ENCODE measurements at places on chromosomes 13 and 19.

GRCh38 chr13:102648046-102648445 lies 46.8 kb downstream of the METTL21C start:
- DNase-seq: no peak

DNA sequence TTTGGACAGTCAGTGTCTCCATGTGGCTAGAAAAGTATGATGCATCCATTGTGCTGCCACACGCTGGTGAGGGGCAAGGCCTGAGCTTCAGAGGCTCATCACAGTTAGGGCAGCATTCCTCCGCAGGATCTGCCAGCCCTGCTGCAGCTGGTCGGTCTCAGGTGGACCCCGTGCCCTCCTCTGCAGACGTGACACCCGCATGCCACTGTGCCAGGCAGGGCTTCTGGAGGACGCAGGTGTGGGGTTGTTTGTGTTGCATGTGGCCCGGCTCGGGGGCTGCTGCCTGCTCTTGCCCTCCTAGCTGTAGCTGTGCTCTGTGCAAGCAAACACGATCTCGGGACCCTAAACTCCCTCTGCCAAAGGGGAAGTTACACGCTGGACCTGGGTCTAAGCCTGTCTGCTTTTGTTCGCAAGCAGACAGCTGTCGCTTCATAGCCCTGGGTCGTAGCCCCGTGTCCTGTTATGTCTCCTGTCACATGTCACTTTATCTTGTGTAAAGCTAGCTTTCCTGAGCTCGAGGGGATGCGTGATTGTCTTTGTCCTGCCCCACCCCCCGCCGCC lies 45.3 kb downstream of the SLC7A9 start:
- no peak for DNase-seq

- no peak for DNase-seq
These were observed 37.7 kb downstream of the DLEU7 start for GRCh38 chr13:50805805-50806204.

- DNase-seq: no peak
These were observed 13.9 kb downstream of the FOXO1 start for GRCh38 chr13:40652588-40652940.

- DNase-seq: no peak
These were observed 1148.6 kb upstream of the PRR20A start for GRCh38 chr13:55992145-55992544.

DNA sequence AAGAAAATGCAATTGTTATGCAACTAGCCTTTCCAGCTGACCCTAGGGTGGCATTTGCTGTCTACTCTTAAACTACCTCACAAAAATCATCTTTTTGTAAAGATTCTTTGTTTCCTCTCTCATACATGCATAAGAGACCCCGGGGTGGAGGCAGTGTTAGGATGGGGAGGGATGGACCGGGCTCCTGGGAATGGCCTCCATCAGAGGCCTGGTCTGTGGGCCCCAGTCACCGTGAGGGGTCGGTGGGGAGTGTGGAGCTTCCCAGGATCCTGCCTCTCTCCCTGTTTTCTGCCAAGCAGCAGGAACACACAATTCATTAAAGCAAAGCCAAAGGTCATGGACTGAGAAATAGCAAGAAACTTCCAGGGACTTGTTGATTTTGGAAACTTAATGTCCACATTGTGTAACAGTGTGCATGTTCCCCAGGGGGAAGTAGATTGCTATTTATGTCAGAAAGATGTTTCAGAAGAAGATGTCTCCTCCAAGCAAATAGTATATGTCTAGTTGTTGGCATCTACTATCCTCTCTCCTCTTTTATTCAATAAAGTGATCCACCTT lies 241.4 kb downstream of the ENOX1 start:
- peak; percentile 71 for DNase-seq

GRCh38 chr19:57708641-57709361 lies at the start of gene ZNF154:
Gene ZNF154, minus strand, starts transcription at chr19:57709204. Its CDS starts 233 bp downstream, at chr19:57708971.
- DNase-seq: peak; percentile 53

GRCh38 chr13:60716313-60716712 lies 319.3 kb downstream of the TDRD3 start:
- no peak for DNase-seq

GRCh38 chr19:57888560-57889231 lies at the start of gene ZNF814:
Gene ZNF814, minus strand, starts transcription at chr19:57889037. Its CDS starts 235 bp downstream, at chr19:57888802.
- DNase-seq: peak; percentile 56

- no peak for DNase-seq
These were observed 61.7 kb upstream of the F7 start for GRCh38 chr13:113043931-113044330.

DNA sequence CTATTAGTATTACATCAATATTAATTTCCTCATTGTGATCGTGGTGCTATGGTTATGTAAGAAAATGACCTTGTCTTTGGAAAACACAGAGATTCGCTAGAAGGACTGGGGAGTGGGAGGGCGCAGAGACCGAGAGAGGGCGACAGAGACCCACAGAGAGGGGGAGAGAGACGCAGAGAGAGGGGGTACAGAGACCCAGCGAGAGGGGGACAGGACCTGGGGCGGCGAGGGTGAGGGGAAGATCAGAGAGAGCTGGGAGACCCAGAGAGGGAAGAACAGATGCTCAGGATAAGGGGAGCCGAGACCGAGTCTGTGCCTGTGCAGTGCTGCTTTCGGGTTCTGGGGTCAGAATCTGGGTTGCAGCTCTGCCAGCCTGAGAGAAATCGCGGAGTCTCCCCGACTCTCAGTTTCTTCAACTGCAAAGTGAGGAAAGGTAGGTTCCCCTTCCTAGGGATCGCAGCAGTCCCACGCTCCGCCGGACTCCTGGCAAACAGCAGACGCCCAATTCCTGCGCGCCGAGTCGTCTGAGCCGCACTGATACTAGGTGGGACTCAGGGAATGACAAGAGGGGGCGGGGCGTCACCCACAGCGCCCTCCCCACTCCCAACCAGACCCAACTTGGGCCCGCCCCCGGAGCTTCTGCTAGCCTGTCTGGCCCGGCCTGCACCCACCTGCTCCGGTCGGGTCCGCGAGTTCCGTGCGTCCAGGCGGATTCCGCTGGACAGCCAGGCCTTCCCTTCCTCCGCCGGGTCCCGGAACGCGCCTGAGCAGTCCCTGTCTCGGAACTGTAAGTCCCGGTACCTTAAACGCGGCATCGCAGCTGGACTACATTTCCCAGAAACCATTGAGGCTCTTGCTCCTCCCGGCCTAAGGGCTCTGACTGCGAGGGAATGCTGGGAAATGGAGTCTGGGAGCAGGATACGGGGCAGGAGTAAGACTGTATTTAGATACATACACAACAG lies 15.3 kb downstream of the IZUMO2 start:
- DNase-seq: peak; percentile 21

DNA sequence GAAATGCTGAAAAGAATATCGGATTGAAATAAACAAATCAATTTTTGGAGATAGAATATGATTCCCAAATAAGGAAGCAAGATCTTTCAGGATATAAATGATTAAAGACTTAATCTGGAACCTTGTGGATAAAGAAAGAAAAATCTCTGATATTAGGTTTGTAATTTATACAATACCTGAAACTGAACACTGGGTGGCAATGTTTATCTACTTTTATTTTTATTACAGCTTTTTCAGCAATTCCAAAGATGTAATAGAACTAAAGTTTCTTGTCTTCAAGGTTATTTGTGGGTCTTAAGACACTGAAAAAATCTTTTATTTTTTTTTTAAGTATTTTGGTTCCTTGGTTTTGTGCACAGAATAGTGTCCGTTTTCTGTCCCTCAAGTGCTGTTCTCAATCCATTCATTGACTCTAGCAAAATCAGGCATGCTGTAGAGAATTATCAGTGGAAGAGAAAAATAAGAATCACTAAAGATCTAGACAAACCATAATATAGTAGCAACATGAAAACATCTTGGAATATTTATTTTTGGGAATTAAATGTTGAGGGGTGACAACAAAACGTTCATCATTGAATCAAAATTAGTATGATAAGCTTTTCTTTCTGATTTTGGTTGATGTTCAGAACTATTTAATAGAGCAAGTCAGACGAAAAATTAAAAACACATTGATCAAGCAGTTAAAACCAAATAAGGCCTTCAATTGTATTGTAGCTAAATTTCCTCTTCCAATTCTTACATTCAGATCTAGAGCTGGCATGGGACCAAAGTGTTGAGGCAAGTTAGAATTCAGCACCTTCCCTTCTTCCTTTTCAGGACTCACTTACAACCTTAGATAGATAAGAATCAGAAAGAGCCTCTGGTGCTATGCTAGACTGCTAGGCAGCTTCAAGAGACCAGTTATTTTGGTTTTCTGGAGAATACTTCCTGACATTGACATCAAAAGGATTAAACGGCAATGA lies 704.4 kb upstream of the PCDH20 start:
- no peak for DNase-seq

DNA sequence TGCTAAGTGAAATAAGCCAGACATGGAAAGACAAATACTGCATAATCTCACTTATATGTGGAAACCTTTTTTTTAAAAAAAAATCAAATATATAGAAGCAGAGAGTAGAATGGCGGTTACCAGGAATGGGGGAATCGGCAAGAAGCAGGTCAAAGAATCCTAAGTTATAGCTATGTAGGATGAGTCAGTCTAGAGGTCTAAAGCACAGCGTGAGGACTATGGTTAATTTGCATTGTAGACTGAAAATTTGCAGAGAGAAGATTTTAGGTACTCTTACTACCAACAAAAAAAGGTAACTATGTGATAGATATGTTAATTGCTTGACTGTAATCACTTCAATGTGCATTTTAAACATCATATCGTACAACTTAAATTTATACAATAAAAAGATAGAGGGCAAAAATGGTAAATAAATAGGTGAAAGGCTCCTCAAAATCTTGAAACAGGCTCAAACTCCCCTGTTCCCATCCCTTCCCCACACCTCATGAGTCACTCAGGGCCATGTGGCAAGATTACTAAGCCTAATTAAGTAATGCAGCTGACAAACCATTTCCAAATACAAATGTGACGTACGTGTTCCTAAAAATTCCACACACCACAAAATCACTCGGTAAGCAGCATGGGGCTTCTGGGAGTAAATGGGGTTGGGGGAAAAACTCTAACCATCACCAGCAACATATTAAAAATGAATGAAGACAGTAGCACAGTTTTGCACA lies 159.0 kb downstream of the USP12 start:
- DNase-seq: no peak

GRCh38 chr13:25860862-25861261 lies 191.0 kb downstream of the SHISA2 start:
- no peak for DNase-seq

DNA sequence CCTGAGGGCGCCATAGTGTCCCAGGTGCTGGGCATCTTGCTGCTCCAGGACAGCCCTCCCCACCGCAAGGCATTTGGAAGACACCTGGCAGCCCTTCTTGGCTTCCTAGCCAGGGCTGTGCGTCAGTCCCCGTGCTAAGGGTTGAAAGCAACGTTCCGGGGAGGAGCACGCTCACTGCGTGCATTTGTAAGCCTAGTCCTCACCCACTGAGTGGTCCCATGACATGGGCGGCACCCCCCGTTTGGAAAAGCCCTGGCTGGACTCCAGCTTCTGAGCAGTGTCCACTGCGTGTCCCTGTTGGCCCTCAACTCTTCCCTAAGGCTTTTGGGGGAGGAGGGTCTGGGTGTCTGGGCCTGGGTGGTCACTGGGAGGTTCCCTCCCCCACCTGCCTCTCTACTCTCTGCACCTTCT lies 76.3 kb upstream of the GPR183 start:
- no peak for DNase-seq

GRCh38 chr19:51784922-51785690 lies 9.9 kb upstream of the FPR3 start:
- no peak for DNase-seq

DNA sequence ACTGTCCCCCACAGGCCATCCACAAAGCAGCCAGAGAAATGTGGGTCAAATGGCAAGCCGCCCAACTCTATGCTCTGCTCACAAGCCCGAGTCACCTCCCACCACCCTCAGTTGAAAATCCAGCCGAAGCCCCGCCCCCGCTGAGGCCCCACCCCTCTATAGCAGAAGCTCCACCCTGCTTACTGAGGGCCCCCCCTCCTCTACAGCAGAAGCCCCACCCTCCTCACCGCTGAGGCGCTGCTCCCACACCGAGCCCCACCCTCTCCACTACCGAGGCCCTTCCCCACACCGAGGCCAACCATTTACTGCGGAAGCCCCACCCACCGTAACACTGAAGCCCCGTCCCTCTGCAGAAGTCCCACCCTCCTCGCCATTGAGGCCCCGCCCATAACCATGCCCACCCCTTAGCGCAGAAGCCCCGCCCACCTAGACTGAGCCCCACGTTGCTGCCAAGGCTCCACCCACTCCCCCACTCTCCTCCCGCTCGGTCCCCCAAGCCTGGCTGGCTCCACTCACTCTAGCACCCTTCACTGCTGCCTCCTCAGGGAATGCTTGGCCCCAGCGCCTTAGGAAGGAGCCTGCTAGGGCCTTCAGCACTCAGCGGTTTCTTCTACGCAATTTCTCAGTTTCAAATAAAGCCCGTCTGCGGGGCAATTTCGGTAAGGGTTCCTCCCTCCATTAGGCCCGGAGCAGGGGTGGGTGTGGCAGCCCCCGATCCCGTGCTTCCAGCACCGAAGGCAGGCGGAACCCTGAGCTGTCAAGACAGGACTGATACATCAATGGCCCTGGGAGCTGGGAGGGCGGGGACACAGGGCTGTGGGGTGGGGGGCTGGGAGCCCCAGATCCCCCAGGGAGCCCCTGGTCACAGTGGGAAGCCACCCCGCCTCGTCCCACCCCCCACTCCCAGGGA lies 9.0 kb upstream of the MYDGF start:
- no peak for DNase-seq

GRCh38 chr19:56671613-56671994 lies at the start of gene ZNF835:
Gene ZNF835, minus strand, starts transcription at chr19:56671757. Its CDS starts 6,559 bp downstream, at chr19:56665198.
- DNase-seq: no peak

GRCh38 chr19:10521461-10522171 lies 4.4 kb upstream of the S1PR5 start:
- no peak for DNase-seq

DNA sequence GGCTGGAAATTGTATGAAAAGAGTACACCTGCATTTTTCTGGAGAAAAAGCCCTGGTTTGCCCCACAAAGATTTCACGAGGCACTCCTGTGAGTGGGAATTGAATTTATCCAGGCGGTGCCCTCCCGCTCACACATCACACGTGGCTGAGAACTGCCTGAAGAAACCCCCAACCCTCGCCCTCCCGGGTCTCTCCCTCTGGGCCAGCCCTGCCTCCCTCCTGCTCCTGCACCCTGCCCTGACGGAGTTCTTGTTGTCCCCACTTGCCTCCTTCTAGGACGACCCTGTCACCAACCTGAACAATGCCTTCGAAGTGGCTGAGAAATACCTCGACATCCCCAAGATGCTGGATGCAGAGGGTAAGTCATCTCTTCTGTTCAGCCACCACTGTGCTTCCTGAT lies 35.2 kb downstream of the CAPN12 start:
- no peak for DNase-seq

DNA sequence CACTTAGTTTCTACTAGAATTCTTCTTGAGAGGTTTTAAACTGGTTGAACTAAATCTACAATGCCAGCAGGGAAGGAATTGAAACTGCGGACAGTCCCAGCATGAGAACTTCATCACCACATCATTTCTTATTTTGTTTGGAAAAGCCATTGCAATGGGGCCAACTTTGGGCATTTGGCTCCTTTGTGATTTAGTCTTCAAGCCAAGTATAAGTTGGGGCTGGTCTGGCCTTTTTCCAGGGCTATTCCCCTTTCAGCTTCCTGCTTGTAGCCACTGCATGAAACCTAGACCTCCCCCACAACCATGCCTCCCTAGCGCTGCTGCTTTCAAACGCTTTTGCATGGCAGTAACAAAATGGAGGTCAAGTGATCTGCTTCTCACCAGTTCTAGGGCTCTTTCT lies 142.3 kb downstream of the RGCC start:
- DNase-seq: no peak

GRCh38 chr19:4815426-4816201 lies 15.9 kb downstream of the TICAM1 start:
- peak; percentile 76 for DNase-seq

All from smooth muscle cell of the brain vasculature (primary cell).